ENCODE measurements at places on chromosomes 2 and 18. TPM values are rescaled to one million over a fixed set of nuclear protein-coding genes. Genes with fewer than 3 reads are reported as not detected.

HRH4 gene
- 0.06 TPM for polyA plus RNA-seq

SPIRE1 gene
- 20.4 TPM for polyA plus RNA-seq

TMEM37 gene
- polyA plus RNA-seq = 18.1 TPM

CFC1B gene
- not detected for polyA plus RNA-seq

PLEKHH2 gene
- 15.8 TPM for polyA plus RNA-seq

RPRM gene
- polyA plus RNA-seq = 2.2 TPM

DCDC2C gene
- not detected for polyA plus RNA-seq

TUBA4B gene
- polyA plus RNA-seq = 0.18 TPM

NMUR1 gene
- polyA plus RNA-seq = 0.31 TPM

POTEC gene
- polyA plus RNA-seq = not detected

Data from ovary (tissue), 10 donors.